Stimulated activated CD4-positive, alpha-beta T cell treated with anti-CD3 and anti-CD28 coated beads, Interleukin-15, amount 100 ng/mL, for 1 hour (primary cell): ENCODE measurements at places on chromosomes 12 and 14.

DNA sequence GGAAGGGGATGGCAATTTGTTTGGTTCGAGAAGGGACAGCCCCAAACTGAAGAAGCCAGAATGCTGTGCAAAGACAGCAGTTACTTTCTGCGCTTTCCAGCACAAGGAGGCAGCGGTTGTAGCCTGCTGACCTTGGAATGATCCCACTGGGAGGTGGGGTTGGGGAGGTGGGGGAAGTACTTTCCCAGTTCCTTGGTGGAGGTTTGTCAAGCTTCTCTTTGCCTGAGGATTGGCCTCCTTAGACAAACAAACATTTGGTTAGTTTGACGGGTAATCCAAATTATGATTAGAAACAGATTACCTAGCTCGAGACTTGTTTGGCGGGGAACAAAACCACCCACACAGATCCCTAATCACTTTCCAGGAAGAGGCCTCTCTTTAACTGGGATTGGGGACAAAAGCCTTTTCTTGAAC, 79.1 kb upstream of the EGLN3 start:
- DNase-seq = no peak

GRCh38 chr12:59365133-59365532, 230.7 kb upstream of the SLC16A7 start:
- DNase-seq = no peak

DNA sequence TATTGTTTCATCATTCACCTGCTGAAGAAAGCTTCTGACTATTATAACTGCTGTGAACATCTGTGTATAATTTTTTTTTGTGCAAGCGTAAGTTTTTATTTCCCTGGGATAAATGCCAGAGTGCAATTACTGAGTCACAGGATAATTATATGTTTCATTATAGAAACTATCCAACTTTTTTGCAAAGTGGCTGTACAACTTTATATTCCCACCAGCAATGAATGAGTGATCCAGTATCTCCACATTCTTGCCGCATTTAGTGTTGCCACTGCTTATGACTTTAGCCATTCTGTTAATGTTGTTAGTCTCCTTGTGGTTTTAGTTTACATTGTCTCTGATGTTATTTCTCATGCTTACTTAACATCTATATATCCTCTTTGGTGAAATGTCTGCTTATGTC, 88.1 kb upstream of the CCDC175 start:
- no peak for DNase-seq

DNA sequence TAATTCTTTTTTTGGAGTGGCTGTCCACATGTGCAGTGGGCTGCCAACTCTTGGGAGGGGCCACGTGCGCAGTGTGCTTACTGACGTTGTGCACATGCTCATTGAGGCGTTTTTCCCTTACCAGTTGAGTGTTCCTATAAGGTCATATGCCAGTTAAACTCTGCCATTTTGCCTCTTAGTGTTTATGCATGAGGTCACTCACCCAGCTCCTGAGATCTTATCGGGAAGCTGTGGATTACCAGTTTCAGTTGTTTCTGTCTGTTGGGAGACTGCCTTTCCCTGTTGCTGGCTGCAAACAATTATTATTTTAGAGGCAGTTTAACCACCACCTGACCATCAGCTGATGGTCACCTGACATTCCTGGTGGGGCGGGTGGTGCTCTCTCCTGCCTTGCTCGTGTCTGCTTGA, 16.1 kb upstream of the KIF21A start:
- DNase-seq = no peak

DNA sequence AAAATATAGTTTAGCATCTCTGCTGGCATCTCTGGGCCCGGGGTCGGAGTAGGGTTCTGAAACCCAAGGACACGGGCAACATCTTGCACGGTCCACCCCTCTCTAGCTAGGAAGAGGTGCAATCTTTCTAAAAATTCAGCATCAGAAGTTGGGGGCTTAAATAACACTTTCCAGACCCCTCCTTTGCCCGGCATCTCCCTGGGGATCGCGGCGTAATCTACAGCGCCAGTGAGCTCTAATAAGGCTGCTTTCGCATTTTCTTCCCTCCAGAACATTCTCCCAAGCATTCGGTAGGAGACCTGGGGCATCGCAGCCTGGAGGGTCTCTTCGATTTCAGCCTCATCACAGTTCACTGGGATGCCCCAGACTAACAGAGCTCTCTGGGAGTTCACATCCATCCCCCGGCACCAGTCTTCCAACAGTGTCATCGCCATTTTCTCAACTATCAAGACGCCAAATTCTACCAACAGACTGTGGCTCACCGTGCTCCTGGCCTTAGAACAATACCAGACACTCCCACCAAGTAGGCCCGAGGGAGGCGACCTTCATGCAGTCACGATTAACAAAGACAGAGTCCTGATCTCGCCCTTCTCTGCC, 880 bp downstream of the PNMA1 start:
- no peak for DNase-seq

DNA sequence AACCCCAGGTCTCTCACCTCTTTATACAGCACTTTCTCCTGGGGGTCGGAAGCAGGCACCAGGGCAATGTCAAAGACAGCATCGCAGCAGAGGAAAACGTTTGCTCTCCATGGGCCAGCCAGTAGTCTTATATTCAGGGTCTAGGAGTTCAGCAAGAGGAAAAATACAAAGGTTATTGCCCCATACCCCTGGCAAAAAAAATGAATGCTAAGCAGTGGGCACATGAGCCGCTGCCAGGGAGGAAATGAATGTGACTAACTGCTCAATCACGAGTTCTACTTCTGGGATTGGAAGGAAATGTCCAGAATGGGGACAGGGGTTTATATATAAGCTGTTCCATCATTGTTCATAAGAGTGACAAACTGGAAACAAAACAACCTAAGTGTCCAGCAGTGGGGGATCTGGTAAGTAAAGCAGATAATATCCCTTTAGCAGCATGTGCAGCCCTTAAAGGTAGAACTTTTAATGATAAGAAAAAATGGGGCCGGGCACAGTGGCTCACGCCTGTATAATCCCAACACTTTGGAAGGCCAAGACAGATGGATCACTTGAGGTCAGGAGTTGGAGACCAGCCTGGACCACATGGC, 53.8 kb downstream of the PHETA1 start:
- DNase-seq = no peak

- no peak for DNase-seq
Observed at GRCh38 chr14:88614218-88614907, 51.5 kb downstream of the ZC3H14 start.

- DNase-seq = no peak
Observed at GRCh38 chr12:65817866-65818265, 6.4 kb upstream of the HMGA2 start.

- no peak for DNase-seq
Observed at GRCh38 chr14:96217376-96217913, 12.8 kb downstream of the BDKRB2 start.

DNA sequence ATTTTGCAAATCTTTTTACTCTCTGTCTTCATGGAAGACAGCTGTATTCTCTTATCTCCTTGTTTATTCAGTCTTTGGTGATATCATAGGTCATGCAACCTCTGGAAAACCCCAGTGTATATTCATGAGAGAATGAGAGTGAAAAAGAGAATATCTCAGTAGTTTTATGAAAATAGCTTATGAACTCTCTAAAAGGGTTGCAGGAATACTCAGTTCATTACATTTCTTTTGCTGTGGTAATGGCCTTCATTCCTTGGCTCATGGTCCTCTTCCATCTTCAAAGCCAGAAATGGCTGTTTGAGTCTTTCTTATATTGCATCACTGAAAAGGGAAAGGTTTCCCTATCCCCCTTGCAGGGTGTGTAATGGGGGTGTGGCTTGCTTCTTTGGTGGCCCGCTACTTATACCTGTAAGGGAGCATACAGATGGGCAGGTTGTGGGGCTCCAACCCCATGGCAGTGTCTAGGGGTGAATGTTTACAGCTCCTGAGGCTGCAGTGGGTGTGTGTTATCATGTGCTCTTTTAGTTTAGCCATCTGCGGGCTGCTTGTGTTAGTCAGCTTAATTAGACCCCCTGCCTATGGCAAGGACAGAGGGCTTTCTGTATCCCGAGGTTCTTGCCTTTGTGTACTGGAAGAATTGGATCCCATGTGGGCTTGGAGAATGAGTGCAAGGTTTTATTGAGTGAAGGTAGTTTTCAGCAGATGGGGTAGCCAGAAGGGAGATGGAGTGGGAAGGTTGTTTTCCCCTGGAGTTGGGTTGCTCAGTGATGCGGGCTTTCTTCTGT, 150.2 kb downstream of the CCDC91 start:
- DNase-seq = no peak

GRCh38 chr12:60197589-60197988, 601.8 kb downstream of the SLC16A7 start:
- DNase-seq = no peak

DNA sequence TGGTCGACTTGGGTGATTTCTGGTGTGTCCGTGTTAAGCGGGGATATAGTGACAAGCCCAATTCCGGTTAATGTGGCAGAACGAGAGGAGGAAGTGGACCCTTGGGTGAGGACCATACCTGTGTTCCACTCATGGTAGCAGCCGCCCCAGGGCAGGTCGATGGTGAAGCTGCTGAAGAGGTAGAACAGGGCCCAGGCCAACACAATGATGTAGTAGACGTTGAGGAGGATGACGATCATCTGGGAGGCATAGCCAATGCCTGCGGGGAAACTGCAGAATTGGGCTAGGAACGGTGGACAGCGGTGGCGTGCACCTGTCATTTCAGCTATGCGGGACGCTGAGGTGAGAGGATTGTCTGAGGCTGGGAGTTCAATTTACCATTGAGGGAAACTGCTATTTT, 20.1 kb downstream of the SLC6A13 start:
- no peak for DNase-seq

DNA sequence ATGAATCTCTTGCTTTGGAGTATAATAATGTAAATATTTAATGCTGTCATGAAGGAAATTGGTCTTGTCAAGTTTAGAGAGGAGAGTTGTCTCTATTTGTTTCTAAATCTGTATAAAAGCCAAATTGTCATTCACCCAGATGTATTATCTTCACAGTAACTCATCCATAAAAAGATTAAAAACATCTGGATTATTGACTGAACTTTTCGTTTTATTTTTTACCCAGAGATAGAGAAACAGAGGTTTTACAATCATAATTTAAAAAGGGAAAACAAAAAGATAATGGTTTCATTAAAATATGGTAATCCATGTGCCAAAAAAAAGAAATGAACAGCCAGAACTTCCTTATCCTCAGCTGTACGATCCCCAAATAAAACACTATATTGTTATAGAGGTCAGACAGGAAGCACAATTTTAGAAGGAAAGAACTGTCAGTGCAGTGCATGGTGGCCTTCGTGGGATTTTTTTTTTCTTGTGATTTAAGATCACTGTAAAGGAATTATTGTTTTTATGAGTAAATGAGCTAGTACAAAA, 125.9 kb downstream of the ACSS3 start:
- DNase-seq = no peak

DNA sequence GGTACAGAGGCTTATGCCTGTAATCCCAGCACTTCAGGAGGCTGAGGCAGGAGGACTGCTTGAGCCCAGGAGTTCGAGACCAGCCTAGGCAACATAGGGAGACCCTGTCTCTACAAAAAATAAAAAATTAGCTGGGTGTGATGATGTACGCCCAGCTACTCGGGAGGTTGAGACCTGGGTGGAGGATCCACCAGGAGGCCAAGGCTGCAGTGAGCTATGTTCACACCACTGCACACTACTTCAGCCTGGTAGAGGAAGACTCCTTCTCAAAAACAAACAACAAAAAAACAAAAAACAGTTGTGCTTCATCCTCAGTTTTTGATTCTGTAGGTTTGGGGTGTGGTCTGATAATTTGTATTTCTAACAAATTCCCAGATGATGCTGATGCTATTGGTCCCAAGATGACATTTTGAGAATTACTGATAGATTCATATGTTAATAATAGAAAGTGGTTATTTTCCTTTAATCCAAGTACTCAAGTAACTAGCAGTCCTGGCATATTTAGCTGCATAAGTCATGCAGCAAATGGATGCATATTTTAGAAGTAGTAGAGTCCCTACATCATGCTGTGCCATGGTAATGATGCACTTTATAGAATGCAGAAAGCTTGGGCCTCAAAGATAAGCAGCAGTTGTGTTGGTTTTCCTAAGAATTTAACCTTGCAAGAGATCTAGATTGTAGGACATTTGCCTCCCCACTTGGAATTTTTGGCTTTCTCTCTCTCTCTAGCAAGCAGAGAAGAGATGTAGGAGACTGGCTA, 76.1 kb upstream of the PAWR start:
- DNase-seq = no peak

GRCh38 chr12:127885954-127886750, 380.8 kb upstream of the TMEM132C start:
- DNase-seq = no peak

DNA sequence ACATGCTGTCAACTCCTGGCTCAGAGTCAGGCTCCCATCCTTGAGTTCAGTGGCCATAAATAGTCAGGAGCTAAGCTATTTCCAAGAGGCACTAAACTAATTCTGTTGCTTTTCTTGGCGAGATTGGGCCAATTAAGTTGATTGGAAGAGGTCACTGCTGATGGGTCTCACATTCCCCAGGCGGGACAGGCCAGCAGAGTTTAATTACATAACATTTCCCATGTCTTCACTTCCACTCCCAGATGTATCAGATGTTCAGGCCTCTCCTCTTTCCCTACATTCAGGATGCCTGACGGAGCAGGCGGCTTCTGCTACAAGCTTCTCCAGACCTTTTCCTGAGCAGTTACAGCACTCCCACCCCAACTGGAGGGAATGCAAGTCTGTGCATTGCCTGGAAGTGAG, 5.3 kb downstream of the NTF3 start:
- DNase-seq = no peak

DNA sequence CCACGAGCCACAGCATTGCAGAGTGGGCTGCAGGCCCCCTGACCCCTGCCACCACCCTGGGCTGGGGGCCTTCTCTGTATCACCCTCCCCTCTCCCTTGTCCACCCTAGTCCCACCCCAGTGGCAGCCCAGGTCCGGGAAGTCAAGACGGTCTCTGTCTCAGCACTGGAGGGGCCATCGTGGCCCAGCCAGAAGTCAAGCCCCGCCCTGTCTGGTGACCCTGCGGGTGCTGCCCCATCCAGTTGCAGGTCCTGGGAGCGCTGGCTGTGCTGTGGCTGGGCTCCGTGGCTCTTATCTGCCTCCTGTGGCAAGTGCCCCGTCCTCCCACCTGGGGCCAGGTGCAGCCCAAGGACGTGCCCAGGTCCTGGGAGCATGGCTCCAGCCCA, 2.7 kb downstream of the PLD4 start:
- no peak for DNase-seq

GRCh38 chr12:4270831-4271716, 2.5 kb upstream of the CCND2 start:
- DNase-seq = no peak
